Hematopoietic multipotent progenitor cell (in vitro differentiated cells): ENCODE measurements at places on chromosomes 4 and X.

- no peak for DNase-seq
Measured at GRCh38 chr4:43296946-43297528, 404.5 kb downstream of the GRXCR1 start.

DNA sequence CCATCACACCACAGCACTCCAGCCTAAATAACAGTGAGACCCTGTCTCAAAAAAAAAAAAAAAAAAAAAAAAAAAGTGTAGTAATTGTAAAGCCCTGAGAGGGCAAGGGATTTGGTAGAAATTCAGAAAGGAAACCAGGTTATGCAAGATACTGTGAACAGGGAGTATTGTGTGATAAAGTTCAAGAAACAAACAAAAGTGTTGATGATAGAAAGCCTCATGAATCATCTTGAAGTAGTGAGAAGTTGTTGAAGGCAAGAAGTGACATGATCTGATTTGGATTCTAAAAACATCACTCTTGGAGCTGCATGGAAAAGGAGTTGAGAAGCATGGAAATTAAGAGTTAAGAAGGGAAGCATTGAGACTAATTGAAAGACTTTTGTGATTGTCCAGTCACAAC is 102.2 kb downstream of the RAP1GDS1 start:
- DNase-seq = no peak

DNA sequence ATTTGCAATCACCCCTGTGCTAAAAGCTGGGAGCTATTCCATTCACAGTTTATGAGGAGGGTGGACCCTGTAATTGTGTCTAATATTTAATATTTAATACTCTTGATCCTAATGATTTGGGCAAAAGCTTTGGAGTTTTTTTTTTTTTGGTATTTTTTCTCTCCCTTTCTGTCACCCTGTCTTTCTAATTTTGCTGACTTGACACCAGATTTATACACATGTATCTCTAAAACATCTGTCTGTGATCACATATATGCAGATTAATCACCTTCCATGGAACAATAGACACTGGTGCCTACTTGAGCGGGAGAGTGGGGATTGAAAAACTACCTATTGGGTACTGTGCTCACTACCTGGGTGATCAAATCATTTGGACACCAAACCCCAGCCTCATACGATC is 18.7 kb upstream of the ANTXR2 start:
- no peak for DNase-seq

GRCh38 chrX:49172280-49172780 is 632 bp downstream of the PLP2 start:
- peak; percentile 64 for DNase-seq

GRCh38 chr4:173506597-173507211 is 23.3 kb downstream of the HAND2 start:
- no peak for DNase-seq

- DNase-seq = no peak
Measured at GRCh38 chr4:88419874-88420273, 37.0 kb upstream of the HERC5 start.

DNA sequence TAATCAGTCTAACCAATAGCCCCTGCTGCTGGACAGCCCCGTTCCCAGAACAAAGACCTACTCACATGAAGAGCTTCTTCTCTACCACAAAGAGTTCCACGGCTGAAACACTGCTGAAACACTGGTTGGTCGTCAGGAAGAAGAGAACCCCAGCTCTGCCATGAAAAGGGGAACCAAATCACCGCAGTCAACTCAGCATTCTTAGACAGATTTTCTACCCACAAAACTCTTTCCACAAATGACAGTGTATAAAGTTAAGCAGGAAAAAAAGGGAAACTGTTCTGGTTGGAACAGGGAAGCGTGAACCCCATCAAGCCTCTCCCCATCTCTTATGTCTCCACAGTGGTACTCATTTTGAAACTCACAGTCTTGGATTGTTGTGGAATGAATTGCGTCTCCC is 57.3 kb downstream of the ABCG2 start:
- no peak for DNase-seq

GRCh38 chr4:185165605-185166063 is 22.6 kb downstream of the SLC25A4 start:
- no peak for DNase-seq

DNA sequence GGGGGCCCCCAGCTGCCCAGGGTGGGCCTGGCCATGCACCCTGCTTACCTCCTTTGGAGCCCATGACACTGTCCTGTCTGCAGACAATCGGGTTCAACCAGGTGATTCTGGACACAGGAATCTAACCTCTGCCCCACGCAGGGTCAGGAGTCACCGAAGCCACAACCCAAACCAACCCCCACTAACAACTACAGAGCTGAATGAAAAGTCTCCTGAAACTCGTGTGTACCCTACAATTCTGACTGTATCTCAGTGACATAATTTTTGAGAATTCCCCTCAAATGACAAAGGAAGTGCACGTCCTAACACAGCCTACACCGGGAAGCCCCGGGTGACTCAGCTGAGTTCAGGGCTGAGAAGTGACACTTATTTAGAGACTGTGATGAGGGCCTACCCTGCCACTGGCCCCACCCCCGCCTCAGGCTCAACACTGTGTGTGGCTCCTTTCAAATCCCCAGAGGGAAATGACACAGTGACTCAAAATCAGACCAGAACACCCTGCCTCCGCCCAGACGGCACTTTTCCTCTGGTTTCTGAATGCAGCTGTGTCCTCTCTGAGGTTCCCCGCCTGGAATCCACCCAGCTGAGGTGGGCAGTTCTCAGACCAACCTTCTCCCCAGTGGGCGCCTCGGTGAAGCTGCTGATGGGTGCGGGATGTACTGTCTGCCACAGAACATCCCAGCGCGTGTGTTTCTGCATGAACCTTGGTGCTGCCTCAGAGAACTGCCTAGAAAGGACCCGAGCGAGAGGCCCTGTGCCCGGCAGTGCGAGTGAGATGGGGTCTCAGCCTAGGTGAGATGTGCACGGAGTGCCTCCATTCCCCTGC is 9.9 kb downstream of the TNIP2 start:
- DNase-seq = peak; percentile 84

- DNase-seq = no peak
Measured at GRCh38 chr4:152478461-152479237, 57.2 kb downstream of the FBXW7 start.

DNA sequence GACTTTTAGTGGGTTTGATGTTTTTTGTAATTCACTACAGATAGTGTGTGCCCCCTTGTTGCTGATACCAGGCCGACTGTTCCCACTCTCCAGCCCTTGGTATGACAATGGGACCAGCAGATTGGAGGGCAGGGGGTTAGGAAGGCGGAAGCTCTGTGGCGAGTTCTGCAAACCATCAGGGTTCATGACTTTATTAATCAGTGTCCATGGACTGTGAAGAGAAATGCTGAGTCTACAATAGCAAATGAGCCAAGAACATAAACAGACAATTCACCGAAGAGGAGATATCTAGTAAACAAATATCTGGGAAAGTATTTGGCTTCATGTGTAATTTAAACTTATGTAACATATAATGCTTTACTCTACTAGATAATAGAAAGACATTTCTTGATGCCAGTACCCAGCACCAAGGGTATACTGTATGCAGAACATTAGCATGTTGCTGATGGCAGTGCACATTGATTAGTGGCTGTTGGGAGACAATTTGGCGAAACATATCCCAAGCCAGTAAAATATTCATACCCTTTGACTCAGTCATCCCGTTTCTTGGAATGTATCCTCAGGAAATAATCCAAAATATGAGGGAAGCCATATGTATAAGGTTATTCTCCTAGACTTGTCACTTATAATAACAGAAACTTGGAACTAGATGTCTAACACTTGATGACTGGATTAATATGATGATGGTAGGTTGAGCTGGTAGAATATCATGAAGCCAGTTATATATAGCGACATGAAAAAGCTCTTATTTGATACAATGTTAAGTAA is 169.4 kb downstream of the PTTG2 start:
- no peak for DNase-seq

GRCh38 chr4:16717266-16717970 is 181.0 kb downstream of the LDB2 start:
- no peak for DNase-seq

DNA sequence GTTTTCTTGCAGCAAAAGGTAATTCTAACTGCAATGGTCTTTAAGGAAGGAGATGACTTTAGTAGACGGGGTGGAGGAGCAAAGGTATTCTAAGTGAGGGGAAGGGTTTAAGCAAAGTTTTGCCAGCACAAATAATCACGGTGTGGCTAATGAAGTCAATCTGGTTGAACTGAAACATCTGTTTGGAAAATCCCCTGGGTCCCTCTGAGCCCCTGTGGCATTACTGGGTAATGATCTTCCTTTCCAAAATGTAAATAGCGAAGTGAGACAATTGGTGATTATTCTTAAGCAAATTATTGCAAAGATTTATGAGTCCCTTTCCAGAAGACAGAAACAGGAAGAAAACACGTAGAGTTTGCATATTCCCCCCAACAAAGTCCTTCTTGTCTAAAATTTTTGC is 47.2 kb downstream of the FGFBP1 start:
- peak; percentile 9 for DNase-seq

DNA sequence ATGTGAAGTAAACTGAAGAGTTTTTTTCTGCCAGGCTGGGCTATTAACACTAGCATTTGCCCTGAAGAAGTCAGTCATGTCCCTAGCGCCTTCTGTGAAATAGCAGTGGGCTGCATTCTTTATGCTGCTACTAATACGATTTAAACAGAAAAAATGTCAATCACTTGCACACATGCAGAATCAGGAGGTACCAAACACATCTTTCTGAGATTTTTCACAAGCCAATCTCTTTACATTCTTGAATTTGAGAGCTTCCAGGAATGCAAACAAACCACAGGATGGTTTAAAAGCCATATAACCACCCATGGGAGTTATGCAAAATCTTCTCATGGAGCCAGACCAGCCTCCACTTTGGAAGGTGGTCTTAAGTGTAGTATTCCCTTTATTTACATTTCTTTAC is 220.1 kb downstream of the IQCM start:
- DNase-seq = no peak
